ENCODE measurements at places on chromosomes 16 and 17. TPM values are rescaled to one million over a fixed set of nuclear protein-coding genes. Genes with fewer than 3 reads are reported as not detected.

Gene PLCG2
- total RNA-seq, result 1.1 TPM

Gene NCOR1
- total RNA-seq, result 75.4 TPM

Gene IL21R
- total RNA-seq, result 0.05 TPM

Gene MT1H
- total RNA-seq, result not detected

Gene RAB11FIP4
- total RNA-seq, result 22.7 TPM

Gene ITGB4
- total RNA-seq, result 2.6 TPM

Gene SRL
- 1.1 TPM for total RNA-seq

Gene FBF1
- total RNA-seq, result 5.3 TPM

Gene EXOC7
- 49.4 TPM for total RNA-seq

Gene NAGS
- 1.3 TPM for total RNA-seq

Gene GP1BA
- 0.59 TPM for total RNA-seq

Gene RASL10B
- total RNA-seq, result 10.4 TPM

Gene STAT5A
- 0.93 TPM for total RNA-seq

Gene KRT31
- not detected for total RNA-seq

Gene ZKSCAN2
- 17.2 TPM for total RNA-seq

Gene ZNF286A
- 77.1 TPM for total RNA-seq

Gene MYO18A
- total RNA-seq, result 29.4 TPM

Gene FAHD1
- total RNA-seq, result 25.8 TPM

Gene KCNJ18
- not detected for total RNA-seq

Gene AXIN2
- total RNA-seq, result 11.9 TPM

Gene HOXB7
- 35.5 TPM for total RNA-seq

Gene NME3
- 43.7 TPM for total RNA-seq

Gene RTN4RL1
- 2.6 TPM for total RNA-seq

Gene TBC1D3L
- total RNA-seq, result 7.2 TPM

Gene TBX6
- total RNA-seq, result 1.8 TPM

Gene TNFRSF17
- total RNA-seq, result 0.68 TPM

Gene KRT14
- not detected for total RNA-seq

Gene SNX20
- 0.11 TPM for total RNA-seq

Gene KRT20
- not detected for total RNA-seq

Gene FBXL20
- total RNA-seq, result 17.2 TPM

Gene SEC14L5
- 1.5 TPM for total RNA-seq

Gene CHST4
- total RNA-seq, result 0.77 TPM

Gene SLFN12
- total RNA-seq, result 0.72 TPM

Gene PHOSPHO1
- total RNA-seq, result 4.4 TPM

Gene MPDU1
- 85.2 TPM for total RNA-seq

Gene SMTNL2
- total RNA-seq, result 1.0 TPM

Gene SLFN14
- 0.24 TPM for total RNA-seq

Measured in motor neuron (in vitro differentiated cells).